ENCODE measurements at places on chromosomes 5 and 9.

DNA sequence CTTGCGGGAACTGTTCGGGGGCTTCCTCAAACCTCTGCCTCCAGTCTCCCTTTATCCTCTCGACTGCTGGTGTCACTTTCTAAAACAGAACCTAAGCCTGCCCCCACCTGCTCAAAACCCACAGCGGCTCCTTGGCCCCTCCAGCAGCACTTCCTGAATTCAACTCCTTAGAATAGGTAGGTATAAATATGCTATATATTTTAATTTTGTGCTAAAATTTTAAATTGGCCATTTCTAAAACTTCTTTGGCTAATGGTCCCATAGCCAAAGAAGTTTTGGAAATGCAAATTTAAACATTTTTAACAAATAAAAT lies 71.8 kb upstream of the TBC1D2 start:
- no peak for DNase-seq

GRCh38 chr5:168302785-168303184 lies 11.3 kb downstream of the WWC1 start:
- no peak for DNase-seq

DNA sequence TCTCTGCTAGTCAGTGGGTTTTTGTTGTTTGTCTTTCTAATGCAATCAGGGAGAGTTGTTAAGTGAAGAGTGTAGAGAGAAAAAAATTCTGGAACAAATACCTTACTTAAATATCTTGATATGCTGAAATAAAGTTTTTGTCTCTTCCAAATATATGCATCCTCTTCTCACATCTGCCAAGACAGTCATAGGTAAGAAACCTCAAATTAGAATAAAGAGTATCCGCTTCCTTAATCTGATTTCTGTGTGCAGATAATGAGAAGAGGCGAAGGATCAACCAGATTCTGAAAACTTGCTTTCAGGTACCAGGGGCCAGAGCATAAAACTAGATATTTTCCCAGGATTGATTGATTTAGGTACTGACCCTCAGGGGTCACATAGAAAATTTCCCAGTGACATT lies 11.3 kb upstream of the IL6ST start:
- DNase-seq = no peak

DNA sequence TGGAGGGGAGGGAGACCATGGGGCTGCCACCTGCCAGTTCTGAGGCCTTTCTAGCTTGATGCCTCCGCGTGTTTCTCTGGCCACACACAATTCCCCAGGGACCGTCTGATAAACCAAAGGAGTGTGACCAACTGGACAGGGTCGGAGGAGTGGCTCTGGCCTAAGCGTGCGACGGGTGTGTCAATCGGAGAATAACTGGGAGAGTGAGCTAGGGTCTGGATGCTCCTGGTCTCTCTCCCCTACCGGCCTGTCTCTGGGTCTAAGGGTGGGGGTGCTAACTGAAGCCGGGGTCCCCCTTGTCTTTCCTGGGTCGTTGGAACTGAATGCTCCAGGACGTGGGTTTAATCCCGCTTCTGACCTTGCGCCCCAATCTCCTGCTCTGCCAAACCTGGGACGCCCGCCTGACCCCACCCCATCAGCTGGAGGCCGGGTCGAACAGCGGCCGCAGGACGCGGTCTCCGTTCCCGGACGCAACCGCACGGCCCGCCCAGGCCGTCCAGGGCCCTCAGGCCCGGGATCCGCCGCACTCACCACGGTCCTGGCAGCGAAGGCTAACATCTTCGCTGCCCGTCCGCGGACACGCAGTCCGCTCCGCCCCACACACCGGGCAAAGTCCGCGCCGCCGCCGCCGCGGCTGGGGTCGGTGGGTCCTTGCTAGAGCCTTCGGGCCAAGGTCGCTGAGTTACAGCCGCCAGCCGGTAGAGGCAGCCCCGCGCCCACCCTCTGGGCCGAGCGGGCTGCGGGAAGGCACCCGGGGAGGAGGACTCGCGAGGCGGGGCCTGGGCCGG lies 447 bp downstream of the CRAT start:
- DNase-seq = no peak

DNA sequence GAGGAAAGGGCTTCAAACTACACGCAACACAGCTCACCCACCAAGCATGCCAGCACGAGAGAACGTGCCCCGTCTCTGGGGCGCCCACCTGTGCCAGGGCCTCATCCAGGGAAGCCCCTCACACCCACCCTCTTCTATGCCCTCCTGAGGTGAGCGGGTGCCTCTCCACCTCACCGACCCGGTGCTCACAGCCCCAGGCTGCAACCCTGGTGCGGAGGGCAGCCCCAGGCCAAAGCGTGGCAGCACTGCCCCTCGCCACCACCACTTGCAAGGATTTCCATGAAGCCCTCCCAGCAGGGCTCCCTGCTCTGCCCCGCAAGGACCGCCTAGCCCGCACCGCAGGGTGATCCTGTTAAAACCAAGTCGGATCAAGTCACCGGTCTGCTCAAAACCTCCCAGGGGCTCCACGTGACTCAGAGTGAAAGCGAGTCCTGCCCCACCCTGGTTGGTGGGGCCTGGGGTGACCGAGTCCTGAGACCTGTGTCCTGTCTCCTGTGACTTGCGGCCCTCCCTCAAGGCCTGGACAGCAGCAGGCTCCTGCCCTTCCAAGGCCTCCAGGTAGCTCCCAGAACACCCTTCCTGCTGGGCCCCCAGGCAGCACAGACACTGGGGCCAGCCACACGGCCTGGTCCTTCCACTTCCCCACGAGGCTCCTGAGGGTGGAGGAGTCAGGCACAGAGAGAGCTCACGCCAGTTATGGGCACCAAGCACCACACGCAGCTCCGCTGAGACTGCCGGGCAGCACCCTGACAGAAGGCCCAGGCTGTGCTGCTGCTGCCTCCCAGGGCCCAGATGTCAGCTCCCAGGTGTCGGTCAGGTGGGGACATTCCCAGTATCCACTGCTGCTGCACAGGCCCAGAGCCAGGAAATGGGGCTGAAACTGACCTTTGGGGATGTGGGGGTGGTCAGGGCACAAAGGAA lies 12.7 kb downstream of the BRD3 start:
- no peak for DNase-seq

DNA sequence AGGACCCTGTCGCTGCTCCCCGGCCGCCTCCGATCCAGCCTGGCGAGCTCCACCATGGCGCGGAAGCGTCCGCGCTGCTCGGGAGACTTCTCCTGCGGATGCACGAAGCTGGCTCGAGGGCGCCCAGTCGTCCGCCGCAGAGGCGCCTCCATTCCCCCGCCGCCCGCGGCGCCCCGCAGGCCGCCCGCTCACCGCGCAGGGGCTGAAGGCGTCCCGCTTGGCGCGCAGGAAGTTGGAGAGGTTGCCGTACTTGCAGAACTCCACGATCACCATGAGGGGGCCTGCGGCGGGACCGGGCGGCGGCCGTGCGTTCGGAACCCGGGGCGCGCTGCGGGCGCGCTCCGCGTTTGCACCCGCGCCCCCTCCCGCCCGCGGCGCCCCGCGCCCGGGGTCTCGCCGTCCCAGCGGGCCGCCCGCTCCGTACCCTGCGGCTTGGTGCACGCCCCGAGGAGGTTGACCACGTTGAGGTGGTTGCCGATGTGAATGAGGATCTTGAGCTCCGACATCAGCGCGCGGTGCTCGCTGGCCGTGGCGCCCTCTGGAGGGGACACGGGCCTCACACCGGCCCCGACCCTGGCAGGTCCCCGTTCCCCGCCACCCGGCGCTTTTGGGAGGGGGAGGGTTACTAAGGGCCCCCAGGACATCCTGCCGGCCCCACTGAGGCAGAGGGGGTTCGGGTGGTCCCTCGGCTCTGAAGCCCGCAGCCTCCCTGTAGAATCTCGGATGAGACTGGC lies 27.7 kb upstream of the SCGB3A1 start:
- no peak for DNase-seq

DNA sequence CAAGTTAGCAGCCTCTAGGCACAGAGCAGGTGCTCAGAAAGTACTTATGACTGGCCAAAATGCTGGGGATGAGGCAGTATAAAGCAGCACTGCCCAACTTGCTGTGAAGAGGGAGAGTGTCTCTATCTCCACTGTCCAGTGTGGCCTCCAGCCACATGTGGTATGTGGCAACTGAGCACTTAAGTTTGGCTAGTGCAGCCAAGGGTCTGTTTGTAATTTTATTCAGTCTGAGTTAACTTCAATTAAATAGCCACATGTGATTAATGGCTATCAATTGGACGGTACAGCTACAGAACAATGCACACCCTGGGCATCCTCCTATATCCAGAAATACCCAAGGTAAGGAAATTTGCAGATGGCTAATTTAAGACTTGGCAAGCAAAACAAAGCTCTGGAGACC lies 26.9 kb downstream of the ROR2 start:
- no peak for DNase-seq

- no peak for DNase-seq
Observed at GRCh38 chr5:157485340-157485739, 25.3 kb downstream of the NIPAL4 start.

GRCh38 chr9:104301755-104302154 lies 202.3 kb upstream of the OR13F1 start:
- DNase-seq = no peak
